ENCODE measurements at places on chromosomes 16 and 17.

GRCh38 chr17:17200311-17200710 lies 5.8 kb downstream of the PLD6 start:
- DNase-seq = no peak

- no peak for DNase-seq
These were observed 829 bp downstream of the PITPNM3 start for GRCh38 chr17:6555331-6556120.

DNA sequence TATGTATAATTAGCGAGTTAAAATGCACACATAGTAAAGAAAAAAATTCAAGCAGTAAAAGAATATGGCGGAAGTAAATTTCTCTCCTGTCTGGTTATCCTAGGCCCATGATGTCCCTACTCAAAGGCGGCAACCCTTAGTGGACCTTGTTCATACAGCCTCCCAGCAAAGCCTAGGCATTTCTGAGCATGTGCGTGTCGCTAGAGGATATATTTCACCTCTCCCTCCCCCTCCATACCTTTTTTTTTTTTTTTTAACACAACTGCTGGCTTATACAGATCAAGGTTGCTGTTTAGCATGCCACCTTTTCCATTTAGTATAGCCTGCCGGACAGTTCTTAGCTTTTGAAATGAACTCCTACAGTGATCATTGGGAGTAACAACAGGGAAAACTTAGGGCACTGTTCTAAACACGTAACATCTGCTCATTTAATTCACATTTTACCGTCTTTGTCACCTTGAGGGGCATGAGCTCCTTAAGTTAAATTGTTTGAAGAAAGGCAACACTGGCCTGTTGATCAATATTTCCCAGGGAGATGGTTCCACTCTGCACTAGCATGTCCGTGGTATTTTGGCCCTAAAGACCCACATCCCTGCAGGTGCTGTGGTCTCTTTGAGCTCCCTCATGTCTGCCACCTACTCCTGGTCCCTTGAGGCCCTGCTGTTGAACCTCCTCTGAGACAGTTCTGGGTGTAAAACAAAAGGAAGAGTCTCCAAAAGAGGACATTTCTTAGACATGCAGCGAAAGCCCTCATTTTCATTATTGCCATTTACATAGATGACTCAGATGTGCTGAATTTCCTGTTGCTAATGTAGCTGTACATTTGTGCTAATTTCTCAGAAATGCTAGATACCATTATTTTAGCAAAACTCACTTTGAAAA lies 4.1 kb upstream of the TNFRSF13B start:
- no peak for DNase-seq

- no peak for DNase-seq
These were observed 46.6 kb downstream of the PECAM1 start for GRCh38 chr17:64343833-64344637.

GRCh38 chr17:66290101-66290722 lies 12.2 kb upstream of the PRKCA start:
- DNase-seq = no peak

DNA sequence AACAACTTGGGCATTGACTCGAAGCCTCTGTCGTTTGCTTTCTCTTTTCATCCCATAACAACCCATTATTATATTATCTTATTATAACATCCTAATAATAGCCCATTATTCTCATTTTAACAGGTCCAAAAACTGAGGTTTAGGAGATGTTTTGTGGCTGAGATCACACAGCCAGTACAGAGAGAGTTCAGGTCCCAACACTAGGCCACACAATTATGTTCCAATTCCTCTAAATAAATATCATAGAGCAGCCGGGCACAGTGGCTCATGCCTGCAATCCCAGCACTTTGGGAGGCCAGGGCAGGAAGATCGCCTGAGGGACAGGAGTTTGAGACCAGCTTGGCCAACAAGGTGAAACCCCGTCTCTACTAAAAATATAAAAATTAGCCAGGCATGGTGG lies 40.3 kb upstream of the KIFC3 start:
- no peak for DNase-seq

GRCh38 chr17:75090871-75091854 lies 3.4 kb downstream of the SLC16A5 start:
- no peak for DNase-seq

- no peak for DNase-seq
These were observed 227.3 kb upstream of the RPL38 start for GRCh38 chr17:73976147-73976546.

DNA sequence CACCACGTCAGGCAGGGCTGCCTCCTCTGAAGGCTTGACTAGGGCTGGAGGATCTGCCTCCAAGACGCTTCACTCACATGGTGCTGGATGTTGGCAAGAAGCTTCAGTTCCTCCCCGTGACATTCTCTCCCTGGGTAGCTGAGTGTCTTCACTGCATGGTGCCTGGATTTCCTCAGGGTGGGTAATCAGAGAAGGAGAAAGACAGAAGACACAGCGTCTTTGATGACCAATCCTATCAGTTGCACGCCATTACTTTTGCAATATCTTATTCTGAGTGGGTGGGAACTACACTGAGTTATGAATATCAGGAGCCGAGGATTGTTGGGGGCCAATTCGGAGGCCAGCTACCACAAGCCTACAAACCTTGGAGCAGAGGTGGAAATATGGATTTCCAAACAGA lies 139.7 kb downstream of the SHISA6 start:
- no peak for DNase-seq

GRCh38 chr17:77601054-77601979 lies 357.2 kb upstream of the TNRC6C start:
- no peak for DNase-seq

GRCh38 chr17:1961189-1961588 lies 63.9 kb downstream of the RTN4RL1 start:
- no peak for DNase-seq

DNA sequence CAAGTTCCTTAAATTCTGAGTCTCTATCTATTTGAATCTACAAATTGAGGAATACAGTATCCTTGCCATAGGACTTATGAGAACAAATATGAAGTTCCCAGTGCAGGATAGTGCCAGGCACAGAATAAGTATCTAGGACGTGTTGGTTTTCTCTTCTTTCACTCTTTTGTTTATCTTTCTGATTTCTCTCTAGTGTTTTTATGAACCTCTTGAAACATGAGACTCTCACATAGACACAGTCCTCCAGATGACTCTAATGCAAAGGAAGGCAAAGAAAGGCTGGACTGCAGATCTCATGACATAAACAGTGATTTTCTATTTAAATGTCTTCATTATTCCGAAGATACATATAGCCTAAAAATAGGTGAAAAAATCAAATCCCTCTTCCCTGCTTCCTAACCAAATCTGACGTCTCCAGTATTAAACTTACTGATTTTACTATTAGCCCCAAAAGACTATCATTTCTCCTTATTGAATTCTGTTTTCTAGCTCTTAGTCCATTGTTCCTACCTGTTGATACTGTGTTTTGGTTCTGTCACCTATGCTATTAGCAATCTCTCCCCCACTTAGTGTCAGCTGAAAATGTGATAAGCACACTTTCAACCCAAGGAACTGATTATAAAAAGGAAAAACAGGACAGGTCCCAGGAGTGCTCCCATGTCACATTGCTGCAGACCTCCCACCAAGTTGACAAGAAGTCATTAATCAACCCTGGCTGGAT lies 24.9 kb upstream of the ADAMTS18 start:
- DNase-seq = no peak

GRCh38 chr17:48484850-48485249 lies 46.0 kb downstream of the HOXB1 start:
- no peak for DNase-seq

GRCh38 chr16:21644674-21645073 lies 7.7 kb downstream of the IGSF6 start:
- DNase-seq = no peak

DNA sequence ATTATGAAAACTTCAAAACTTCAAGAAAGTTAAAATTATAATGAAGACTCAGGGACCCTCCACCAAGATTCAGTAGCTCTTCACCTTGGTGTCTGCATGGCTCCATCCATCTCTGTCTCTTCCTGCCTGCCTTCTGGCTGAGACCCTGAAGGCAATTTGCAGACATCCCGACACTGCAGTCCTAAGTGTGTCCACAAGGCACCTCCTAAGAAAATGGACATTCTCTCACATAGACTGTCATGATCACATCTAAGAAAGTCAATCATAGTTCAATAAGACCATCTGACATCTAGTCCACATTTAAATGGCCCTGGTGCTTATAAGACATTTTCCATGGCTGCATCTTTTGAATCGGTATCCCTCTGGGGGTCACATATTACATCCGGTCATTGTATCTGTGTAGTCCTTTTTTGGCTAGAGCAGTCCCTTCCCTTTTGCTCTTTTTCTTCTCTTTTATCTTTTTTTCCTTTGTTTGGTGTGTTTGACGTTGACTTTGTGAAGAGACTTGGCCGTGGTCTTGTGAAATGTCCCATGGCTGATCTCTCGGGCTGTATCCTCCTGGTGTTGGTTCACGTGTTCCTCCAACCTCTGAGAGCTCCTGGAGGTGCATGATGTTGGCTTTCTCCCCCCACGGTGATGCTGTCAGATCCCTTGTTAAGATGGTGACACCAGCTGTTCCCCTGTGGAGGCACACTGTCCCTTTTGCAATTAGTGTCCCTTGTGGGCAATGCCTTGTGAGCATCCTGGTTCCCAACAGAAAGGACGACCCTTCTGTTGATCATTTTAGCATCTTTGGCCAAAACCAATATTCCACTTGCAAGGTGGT lies 5.0 kb upstream of the TNFRSF13B start:
- DNase-seq = no peak

DNA sequence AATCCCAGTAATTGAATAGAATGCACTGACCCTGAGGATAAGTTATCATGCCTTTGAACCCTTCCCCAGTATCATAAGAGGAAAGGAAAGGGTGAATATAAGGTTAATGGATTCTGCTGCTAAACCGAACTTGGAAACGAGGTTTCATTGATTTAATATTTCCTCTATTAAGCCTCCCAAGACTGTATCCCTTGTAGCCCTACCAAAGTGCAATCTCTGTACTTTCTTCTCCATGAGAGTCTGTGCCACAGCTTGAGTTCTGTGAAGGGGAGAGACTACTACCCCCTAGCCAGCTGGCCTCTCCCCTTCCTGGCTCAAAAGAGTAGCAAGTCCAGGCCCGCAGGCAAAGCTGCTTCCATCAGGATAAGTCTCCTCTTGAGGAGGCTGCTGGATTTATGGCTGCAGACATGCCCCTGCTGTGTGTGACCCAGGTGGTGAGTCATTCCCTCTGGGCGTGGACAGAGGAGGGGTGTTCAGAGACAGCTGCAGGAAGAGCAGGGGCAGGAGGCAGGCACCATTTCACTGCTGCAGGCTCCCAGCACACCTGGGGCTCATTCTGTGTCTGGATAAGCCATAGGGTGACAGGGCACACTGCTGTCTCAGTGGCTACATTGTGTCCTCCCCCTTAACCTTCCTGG lies 58.4 kb downstream of the TOM1L2 start:
- DNase-seq = no peak

GRCh38 chr17:57909551-57909950 lies 45.7 kb downstream of the CUEDC1 start:
- DNase-seq = no peak

GRCh38 chr17:76497979-76498875 lies 3.0 kb downstream of the RHBDF2 start:
- DNase-seq = no peak

DNA sequence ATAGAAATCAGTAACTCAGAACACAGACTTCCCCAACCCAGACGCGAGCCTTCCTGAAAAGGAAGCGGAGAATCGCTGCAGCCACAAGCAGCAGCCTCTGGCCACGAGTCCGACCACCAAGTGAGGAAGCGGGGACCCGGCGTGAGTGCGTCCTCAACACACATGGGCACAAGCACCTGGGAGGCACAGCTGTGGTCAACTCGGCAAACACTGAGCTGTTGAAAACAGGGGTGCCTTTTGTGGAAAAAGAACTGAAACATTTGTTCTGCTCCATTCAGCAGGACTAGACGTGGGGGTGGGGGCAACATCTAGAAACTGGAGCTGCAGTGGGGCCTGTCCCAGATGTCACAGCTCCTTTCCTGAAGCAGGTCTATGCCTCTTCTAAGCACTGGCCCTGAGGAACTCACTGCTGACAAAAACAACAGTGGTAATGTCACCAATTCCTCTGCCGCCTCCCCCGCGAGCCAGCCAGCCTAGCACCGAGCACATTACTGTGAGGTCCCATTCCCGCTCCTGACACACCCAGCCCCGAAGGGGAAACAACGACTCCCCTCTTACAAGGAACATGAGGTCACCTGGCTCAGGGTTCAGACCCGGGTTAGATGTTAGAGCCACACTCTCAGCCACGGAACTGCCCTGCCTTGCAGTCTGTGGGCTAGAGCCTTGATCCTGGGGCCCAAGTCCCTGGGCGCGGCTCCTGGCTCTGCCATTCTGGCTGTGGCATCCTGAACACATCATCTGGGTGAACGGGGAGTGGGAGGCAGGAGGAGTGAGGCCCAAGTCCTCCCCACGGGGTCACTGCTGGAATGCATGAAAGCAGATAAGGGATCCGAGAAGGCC lies 29.0 kb downstream of the KDM8 start:
- no peak for DNase-seq

DNA sequence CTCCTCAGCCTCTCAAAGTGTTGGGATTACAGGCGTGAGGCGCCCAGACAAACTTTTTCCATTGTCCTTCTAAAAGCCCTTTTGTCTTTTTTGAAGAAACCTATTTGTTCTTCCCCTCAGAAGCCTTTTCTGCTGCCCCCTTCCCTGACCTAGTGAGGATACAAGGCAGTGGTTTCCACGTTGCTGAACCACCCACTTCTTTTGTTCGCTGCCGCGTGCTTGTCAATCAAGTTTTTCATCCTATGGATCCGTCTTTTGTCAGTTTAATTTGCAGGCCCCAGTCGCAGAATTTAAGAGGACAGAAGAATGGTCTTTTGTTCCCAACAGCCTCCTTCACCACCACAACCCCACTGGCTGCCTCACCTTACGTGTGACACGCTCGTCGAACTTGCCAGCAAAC lies 20.2 kb upstream of the GNG13 start:
- no peak for DNase-seq

- no peak for DNase-seq
These were observed 39.8 kb downstream of the ARL4D start for GRCh38 chr17:43438626-43439025.

- DNase-seq = no peak
These were observed 61.4 kb downstream of the KATNIP start for GRCh38 chr16:27611340-27611739.

DNA sequence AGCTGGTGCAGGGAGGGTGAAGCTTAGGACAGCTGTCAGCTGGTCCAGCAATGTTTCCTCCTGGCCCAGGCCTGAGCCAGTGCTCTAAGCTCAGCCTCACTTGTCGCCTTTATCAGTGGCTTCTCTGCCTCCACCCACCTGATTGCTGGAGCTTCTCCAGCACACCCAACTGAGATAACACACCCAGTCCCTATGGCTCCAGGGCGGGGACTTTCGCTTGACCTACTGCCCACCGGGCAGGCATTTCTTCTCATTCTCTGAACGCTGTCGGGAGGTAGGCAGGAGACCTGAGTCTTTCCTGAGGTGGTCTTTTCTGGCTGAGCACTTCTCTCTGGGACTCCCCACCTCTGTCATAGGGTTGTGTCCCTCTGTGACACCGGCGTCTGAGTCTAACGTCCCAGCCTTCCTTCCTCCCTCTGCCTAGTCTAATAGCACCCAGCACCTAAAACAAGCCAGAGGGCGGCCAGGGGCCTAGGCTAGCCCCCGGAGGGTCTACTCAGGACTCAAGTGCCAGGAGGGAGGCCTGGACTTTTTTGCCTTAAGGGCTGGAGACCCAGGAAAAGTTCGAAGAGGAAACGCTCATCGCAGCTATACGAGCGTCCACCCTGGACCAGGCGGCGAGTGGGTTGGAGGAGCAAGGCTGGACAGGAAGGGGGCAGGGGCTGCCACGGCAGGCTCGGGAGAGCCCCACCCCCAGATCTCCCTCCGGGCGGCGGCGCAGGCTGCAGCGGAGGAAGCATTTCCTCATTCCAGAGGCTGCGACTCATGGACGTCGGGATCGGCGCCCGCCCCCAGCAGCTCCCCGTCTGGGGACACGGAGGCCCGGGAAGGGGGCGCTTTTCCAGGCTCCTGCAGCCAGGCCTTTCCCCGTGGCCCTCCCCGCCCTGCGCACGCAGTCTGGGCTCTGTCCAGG lies 756 bp downstream of the TAX1BP3 start:
- no peak for DNase-seq
